Activated T-helper 1 cell treated with Interleukin-2 at 50 U/mL for 16 hours (primary cell): ENCODE measurements at places on chromosomes 4 and X.

- DNase-seq, result no peak
Observed at GRCh38 chr4:158462611-158463010, 59.1 kb upstream of the RXFP1 start.

GRCh38 chrX:153877571-153878261 lies 8.3 kb downstream of the L1CAM start:
- DNase-seq, result no peak

DNA sequence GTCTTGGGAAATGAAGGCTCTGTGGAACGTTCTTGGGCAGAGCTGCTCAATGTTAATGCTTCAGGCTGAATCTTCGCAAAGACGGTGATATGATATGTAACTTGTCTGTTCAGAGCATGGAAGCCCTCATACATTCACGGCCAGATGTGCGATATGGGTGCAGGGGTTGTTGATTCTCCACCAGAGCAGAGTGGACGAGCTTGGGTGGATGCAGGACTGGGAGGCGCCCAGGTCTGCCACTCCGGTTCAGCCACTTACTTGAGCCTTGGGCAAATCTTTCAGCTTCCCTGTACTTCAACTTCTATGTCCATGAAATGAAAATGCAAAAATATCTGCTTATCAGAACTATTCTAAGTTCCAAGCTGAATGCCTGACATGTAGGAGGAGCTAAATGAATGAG lies 47.4 kb upstream of the MND1 start:
- DNase-seq, result no peak

GRCh38 chr4:2792396-2792710 lies 532 bp upstream of the SH3BP2 start:
- DNase-seq, result no peak

GRCh38 chrX:57607295-57608187 lies 15.7 kb downstream of the ZXDB start:
- DNase-seq, result no peak

- no peak for DNase-seq
Observed at GRCh38 chrX:42837747-42838146, 59.8 kb upstream of the PPP1R2C start.

DNA sequence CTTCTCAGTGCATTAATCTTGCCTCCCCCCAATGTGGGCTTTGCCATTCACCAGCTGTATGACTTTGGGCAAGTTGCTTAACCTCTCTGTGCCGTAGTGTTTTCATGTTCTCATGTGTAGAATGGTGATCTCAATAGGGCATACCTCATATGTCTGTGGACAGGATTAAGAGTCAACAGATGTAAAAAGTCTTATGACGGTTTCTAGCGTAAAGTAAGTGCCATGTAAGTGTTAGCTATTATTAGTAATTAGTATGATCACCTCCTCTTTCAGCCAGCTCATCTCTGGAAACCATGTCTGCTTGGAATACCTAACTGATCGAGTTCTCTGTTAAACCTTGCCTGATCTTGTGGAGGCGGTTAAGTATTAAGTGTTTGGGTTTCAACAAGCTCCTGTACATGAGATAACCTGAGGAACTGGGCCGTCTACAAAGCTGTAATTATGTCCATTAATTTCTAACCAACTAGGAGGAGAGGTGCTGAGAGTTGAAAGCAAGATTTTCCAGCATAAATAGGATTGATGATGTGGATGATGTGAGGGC lies 66.3 kb downstream of the TSC22D3 start:
- no peak for DNase-seq

DNA sequence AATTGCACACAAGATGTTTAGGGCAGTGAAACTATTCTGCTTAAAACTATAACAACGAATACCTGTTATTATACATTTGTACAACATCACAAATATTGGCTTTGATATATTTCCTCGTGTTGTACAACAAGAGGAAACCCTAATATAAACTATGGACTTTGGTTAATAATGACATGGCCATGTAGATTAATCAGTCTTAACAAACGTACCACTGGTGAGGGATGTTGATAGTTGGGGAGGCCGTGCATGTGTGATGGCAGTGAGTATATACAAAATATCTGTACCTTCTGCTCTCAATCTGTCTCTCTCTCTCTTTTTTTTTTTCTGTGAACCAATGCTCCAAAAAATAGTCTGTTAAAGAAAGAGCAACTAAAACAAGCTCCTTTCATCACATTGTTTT lies 22.2 kb upstream of the HPGD start:
- DNase-seq, result no peak

GRCh38 chr4:6710282-6710681 lies 617 bp upstream of the MRFAP1L1 start:
- no peak for DNase-seq

GRCh38 chrX:107470971-107471370 lies 21.5 kb downstream of the FRMPD3 start:
- DNase-seq, result no peak

GRCh38 chr4:60847614-60848013 lies 352.5 kb upstream of the ADGRL3 start:
- DNase-seq, result no peak

DNA sequence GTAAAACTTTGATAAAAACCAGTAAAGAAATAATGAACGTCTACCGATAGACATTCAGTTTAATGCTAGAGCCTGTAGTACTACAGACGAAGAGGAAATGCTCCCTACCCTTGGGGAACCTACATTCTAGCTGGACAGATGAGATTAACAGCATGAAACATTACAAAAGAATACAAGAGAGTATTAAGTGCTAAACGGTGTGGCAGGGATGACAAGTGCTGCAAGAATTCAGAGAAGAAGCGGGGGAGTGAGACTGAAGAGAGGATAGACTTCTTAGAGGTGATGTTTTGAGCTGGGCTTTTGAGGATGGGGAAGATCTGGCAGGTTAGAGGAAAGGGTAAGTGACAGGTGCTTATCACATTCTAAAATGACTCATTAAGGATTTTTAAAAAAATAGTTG lies 52.6 kb upstream of the ESX1 start:
- no peak for DNase-seq

DNA sequence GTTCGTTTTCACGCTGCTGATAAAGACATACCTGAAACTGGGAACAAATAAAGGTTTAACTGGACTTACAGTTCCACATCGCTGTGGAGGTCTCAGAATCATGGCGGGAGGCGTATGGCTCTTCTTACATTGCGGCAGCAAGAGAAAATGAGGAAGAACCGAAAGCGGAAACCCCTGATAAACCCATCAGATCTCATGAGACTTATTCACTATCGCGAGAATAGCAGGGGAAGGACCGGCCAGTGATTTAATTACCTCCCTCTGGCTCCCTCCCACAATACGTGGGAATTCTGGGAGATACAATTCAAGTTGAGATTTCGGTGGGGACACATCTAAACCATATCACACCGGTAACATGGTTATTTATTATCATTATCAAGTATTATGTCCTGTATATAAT lies 2204.5 kb downstream of the ARAP2 start:
- no peak for DNase-seq

DNA sequence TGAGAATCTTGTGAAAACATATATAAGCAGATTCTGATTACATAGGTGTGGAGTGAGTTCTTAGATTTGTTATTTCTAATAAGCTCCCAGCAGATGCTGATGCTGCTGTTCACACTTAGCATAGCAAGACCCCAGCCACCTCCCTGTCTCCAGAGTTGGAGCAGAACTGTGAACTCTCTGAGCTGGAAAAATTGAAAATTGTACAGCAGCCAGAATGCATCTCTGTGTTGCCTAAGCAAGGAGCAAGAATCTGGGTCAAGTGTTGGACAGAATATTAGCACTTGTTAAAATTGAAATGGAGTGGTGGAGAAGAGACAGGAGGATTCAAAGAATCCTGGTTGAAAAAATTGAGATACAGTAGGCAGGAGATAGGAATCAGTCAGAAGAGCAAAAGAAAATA lies 146.6 kb upstream of the FAM47C start:
- DNase-seq, result no peak

- DNase-seq, result no peak
Observed at GRCh38 chrX:100379388-100379986, 30.6 kb downstream of the PCDH19 start.

DNA sequence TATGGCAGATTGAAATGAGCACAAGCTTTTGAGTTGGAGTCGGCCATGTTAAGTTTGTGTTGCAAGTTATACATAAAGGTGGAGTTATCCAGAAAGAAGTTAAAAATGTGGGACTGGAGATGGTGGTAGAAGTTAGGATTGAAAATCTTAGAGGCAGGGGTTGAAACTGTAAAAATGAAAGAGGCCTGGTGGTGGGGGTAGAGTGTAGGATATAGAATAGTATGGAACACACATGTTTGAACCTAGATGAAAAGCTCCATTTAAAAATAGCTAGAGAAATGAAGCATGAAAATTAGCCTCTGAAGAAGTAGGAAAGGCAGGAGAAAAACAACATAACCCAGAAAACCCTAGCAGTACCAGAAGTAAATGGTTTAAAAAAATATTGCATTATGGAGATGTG lies 131.8 kb upstream of the ENPEP start:
- DNase-seq, result no peak

- no peak for DNase-seq
Observed at GRCh38 chrX:65755786-65756185, 88.3 kb downstream of the MSN start.
